ENCODE measurements at places on chromosomes 13 and 19. TPM values are rescaled to one million over a fixed set of nuclear protein-coding genes. Genes with fewer than 3 reads are reported as not detected.

GRCh38 chr19:45863840-45864628, at the start of gene FOXA3:
Gene FOXA3, plus strand, starts transcription at chr19:45864326. Its CDS starts 131 bp downstream, at chr19:45864457.
- no peak for DNase-seq

GRCh38 chr13:99617474-99618255, 116.4 kb downstream of the TM9SF2 start:
- no peak for DNase-seq

DNA sequence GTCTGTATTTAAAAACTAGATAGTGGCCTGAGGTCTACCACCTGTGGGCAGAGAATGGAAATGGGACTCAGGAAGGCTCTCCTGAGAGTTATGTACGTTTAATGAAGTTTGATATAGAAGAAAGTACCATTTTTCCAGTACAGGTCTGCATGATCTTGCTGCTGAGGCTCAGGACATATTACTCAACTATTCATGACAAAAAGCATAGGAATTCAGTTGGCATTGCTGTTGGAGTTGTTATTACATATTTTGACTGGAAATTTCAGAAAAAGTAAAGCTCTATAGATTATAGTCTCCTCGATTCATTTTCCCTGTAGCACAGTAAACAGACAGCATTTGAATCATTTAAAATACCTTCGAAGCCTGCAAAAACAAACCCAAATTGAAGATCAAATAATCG, 469.8 kb downstream of the DCT start:
- DNase-seq = peak; percentile 4

- DNase-seq = peak; percentile 39
Observed at GRCh38 chr13:110593430-110594130, 21.8 kb upstream of the NAXD start.

LILRA1 gene
- total RNA-seq = not detected

- DNase-seq = peak; percentile 41
Observed at GRCh38 chr13:102799426-102800144, 666 bp downstream of the BIVM start.

DNA sequence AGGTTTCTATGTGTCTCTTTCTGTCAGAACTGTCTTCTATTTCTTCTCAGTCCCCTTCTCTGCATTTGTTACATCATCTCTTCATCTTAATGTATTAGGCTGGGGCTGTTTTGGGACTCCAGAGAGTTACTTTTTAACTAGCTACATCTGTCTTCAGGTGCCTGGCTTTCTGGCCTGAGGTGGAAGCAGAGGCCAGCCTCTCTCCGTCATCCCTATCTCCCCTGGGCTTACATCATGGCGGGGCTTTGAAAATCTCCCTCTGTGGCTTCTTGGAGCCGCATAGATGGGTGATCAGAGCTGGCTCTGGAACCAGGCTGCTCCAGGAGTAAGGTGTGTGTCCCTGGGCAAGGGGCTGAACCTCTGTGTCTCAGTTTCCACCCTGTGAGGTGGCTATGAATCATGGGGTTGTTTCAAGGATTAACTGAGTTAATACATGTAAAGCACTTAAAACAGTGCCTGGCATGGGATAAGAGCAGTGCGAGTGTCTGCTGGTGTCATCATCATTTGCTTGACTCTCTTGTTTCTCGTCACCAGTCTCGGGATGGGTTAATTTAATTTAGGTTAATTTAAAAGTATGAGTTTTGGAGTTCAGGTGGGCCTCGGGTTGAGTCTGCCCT, 2.0 kb downstream of the EPN1 start:
- no peak for DNase-seq

DNA sequence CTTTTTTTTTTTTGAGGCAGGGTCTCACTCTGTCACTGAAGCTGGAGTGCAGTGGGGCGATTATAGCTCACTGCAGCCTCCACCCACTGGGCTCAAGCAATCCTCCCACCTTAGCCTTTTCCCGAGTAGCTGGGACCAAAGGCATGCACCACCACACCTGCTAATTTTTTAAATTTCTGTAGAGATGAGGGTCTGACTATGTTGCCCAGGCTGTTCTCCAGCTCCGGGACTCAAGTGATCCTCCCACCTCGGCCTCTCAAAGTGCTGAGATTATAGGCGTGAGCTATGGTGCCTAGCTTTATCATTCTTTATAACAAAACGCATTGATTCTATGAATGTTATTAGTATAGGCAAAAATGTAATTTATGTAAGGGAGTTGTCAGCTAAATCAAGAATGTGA, 17.9 kb upstream of the LYPD3 start:
- no peak for DNase-seq

PRR19 gene
- 1.0 TPM for total RNA-seq

DNA sequence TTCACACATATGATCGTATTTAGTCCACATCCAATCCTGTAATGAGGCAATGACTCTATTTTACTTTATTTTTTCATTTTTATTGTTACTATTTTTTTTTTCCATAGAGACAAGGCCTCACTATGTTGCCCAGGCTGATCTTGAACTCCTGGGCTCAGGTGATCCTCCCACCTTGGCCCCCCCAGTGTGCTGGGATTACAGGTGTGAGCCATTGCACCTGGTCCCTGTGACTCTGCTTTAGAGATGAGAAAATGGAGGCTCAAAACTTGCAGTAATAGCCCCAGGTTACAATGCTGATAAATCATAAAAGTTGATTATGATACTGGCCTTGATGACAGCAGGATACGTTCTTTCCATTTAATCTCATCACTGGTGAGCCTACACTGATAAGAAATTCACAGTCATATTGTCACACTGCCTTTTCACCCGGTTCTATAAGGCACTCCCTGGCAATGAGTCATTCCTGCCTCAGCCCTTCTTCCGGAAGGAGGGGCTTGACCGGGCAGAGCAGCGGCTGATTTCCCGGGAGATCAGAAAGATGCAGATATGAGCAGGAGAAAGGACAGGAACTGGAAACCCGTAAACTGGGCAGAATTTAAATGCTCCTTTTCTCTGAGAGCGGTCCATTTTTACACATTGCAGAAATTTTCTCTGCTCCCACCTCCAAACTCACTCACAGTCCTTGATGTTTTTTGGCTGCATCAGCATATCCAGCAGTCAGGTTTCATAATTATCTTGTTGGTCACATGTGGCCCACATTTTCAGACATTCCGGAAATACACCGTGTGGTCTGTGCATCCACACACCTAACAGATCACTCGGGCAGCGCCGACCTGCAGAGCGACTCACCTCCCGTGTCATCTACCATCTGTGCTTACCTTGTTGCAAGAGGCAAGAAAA, 616.4 kb downstream of the EFNB2 start:
- DNase-seq = peak; percentile 66

ZNF28 gene
- total RNA-seq = 25.3 TPM

DNA sequence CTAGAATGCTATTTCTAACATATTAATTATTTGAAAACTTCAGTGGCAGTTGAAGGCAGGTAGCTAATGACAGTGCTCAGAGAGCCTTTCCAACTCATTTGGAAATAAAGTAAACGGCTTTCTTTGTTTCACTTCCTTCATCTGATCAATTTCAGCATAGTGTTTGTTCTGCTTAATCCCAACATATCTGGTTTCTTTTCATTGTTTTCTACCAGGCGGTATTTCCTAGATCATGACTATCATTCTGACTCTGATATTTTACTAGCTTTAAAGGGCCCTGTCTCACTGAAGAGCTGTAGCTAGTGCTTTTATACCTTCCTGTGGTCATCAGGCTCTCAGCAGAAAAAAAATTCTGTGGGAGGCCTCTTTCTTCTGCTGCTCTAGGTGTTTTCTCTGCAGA, 178.6 kb downstream of the RBM26 start:
- DNase-seq = no peak

DNA sequence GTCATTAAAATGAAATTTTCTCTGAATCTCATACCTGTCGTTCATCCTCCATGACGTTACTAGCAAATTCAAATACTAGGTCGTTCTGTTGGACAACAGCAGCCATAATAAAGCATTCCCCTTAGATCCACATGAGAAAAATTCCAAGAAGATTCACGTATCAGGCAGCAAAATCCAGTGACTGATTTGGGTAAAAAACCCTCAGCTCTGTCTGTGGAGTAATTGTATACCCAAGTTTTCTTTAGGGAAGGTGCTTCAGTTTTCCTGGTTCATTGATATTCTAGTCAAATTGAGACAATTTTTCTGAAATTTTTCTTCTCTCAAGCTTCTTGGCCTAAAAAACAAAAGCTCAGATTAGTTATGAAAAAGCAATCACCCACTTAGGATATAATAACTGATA, 37.2 kb downstream of the ELF1 start:
- no peak for DNase-seq

ZNF550 gene
- total RNA-seq = 6.8 TPM

DNA sequence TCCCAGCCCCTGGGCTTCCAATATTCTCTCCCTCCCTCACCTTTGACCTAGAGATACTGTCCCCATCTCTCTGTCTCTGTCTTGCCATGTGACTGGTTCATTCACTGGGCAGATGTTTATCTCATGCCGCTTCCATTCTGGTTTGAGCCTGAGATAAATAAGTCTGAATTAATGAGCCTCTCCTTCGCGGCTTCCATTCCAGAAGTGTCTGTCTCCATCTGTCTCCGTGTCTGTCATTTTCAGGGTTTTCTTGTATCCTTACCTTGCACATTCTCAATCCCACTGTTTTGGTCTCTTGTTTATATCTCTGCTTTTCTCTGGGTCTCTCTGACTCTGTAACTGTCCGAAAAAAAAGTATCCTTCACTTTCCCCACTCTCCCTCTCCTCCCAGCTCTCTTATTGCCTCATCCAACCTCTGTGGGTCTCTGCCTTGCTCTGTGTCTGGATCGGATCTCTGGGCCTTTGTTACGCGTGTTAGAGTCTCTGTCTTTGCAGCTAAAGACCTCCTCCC, 4.3 kb downstream of the SPHK2 start:
- no peak for DNase-seq

CGB1 gene
- not detected for total RNA-seq

CGB5 gene
- not detected for total RNA-seq

PRRG2 gene
- 19.6 TPM for total RNA-seq

DNA sequence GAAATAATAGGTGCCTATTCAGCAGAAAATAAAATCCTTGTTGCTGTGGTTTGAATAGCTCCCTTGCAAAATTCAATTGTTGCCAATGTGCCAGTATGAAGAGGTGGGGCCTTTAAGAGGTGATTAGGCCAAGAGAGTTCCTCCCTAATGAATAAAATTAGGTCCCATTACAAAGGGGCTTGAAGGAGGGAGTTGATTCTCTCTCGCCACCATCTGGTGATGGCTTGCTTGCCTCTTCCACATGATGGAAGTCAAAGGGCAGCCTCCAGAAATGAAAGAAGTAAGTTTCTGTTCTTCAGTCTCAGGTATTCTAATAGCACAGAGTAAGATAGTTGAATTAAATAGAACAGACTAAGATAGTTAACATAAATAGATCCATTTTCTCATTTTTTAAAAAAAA, 3.0 kb upstream of the EEF1AKMT1 start:
- no peak for DNase-seq

SPINT2 gene
- 871 TPM for total RNA-seq

DNA sequence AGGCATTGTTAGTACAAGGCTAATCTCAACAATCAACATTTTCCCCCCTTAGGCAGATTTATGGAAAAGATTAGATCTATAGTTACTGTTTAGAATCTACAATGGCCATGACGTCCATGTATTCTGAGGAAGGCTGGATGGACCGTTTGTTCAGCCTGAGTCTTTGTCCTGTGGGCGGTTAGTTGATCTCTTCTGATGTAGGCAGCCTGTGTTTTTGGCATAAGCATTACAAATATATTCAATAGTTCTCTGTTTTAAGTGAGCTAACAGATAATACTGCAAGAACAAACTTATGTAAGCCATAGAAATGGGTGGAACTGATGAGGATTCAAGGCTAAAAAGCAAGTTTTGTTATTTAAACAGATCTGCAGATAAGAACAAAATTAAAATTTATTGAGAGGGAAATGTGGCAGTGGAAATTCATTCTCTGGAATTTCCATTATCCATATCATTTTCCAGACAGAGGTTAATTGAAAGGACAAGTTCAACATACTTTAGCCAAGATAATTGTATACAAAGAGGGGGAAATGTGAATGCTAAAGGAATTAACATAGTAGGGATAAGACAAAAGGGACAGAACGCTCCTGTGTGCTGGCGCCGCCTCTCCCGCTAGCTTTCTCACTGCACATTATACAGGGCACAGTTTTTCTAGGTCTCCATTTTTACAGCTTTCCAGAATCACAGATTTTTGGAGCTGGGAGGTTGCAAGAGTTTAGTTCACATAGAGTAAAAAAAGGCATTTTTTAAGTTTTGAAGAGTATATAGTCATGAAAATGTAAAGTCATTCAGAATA, 48.6 kb downstream of the FAM124A start:
- no peak for DNase-seq

CEACAM8 gene
- not detected for total RNA-seq

DNA sequence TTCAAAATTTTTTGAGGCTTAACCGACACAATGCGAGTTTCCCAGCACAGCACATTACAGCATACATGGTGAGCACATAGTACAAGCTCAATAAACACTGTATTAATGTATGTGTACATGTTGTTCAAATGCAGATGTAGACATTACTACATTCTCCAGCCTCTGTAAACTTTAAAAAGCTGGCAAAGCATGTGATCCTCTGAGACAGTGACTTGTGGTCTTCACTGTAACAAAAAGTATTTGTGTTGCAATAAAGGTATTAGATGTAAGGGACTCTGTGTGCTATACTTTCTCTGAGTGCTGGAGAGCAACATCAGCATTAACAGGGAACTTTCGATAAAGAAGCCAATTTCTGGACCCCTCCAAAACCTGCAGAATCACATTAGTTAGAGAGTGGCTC, 46.4 kb upstream of the ZNF254 start:
- DNase-seq = no peak

GRCh38 chr19:31749231-31749630, 400.0 kb upstream of the TSHZ3 start:
- DNase-seq = no peak

DNA sequence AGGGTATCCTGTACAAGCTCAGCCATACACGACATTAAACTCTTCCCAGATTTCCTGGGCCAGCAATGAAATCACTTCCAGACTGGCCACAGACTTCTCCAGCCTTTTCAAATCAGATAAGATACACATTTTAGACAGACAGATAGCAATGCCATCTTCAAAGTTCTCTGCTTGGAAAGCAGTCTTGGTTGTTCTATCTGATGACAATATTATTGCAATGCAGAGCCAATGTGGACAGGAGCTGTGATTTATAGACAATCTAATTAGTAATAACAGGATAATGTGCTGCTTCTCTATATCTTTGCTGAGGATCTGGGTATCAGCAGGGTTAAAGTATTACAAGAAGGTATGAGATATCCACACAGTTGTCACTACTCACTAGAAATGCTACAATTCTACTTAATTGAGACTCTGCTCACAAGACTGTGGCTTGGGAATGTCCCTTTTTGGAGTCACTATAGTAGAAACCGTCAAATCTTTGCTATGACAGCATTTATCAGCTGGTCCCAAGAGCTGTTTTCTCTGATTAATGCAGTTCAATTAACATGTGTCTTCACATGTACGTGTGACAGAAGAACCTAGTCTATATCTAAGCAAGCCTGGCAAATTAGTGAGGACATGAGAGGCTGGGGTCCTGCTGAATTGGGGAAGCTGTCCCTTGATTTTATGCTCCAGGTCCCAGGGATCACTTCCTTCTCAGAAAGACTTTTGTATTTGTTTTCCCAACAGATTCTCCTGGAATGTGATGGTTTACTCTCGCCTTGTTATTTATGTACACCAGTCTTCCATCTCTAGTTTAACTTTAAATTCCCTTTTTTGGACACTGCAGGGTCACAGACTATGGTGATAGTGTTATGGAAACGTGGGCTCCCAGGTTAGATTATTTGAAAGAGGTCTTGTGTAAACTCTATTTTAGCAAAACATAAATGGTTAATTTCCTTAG, 68.8 kb downstream of the COL4A1 start:
- DNase-seq = no peak

GTPBP3 gene
- total RNA-seq = 25.3 TPM

PDE4C gene
- total RNA-seq = not detected

- peak; percentile 73 for DNase-seq
Observed at GRCh38 chr13:77143431-77143830, 116.5 kb upstream of the FBXL3 start.

Measured in mammary epithelial cell (primary cell).